Ureter (tissue), 1 donor: ENCODE measurements at places on chromosomes 5 and 9.

DNA sequence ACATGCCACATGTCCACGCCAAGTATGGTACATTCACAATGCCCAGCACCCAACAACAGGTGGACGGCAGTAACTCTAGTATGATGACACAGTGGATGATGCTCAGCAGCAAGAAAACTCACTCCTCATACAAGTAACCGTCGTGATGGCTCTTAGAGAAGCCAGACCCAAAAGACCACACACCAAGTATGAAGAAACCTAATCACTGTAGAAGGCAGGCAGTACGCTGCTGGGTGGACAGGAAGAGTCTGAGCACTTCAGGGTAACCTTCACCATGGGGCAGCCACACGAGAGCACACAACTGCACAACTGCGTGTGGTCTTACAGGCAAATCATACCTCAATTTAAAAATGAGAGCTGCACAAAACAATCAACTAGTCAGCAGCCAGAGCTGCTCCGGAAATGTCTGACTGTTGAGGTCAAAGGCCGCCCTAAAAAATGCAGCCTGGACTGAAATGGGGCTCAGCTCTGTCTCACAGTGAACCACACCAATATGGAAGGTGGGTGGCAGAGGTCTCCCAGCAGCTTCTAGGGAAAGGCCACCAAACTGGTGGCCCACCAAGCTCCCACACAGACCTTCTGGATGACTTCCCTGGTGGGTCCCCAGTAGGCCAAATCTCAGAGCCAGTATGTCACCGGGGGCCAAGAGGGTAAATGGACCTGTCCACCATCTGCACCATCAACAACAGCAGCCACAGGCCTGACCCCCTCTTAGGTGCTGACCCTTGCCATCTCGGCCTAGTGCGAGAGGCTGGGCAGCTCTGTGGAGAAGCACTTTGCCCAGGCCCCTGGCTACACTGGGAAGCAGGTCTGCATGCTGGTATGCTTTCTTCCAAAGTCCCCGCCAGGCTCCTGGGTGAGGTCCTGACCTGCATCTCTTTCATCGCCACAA, 17.8 kb downstream of the BICD2 start:
- DNase-seq: no peak

DNA sequence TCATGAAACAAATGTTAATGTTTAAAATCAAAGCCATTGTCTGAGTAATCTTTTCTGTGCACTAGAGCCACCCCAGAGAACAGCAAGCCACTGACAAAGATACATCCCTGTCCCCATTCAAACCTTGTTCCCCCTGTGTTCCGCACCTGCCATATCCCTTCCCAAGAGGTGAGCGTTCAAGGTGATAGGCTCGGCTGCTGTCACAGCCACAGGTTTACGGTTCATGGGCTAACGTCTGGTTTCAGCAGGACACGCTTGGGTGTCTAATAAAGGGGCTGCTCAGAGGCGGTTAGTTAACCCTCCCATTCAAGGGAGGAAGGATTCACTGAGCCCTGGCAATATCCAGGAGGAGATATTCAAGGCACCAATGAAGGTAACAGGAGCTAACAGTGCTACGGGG, 24.5 kb upstream of the LAMC3 start:
- DNase-seq: no peak

DNA sequence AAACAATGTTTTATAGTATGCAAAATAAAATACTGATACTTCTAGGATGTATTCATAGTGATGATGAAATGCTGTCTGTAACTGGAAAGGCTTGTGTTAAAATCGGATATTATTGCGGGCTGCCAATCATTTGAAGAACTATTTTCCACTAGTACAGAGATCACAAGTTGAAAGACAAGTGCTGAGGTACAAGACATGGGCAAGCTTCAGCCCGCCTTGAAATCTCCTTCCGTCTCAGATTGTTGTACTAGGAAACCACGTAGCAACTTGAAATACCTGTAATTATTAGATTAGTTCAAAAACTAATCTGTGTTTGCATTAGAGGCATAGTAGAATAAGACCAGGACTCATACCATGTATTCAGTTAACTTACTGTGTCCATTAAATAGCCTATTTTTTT, 218.2 kb downstream of the ARHGEF28 start:
- no peak for DNase-seq

DNA sequence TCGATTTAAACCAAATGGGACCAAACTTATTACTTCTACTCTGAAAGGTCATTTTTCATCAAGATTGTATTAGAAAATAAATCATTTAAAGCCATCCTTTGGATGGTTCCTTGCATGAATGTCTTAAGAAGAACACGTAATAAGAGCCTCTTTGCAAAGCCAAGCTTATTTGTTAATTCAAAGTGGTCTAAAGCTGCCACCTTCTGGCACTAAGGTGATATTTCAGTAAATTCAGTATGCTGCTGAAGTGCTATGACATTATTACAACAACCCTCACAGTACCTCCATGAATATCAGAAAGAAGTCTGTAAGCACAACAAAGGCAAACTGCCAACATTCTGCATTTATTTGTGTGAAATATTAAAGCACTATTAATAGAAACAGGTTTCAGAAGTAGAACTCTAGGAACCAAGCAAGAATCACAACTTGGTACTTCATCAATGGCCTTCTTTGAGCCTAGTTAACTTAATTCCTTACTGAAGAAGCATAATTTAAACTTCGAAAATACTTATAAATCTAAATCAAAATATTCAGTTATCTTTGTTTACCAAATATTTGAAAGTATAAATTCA, 53.1 kb upstream of the TYRP1 start:
- no peak for DNase-seq

DNA sequence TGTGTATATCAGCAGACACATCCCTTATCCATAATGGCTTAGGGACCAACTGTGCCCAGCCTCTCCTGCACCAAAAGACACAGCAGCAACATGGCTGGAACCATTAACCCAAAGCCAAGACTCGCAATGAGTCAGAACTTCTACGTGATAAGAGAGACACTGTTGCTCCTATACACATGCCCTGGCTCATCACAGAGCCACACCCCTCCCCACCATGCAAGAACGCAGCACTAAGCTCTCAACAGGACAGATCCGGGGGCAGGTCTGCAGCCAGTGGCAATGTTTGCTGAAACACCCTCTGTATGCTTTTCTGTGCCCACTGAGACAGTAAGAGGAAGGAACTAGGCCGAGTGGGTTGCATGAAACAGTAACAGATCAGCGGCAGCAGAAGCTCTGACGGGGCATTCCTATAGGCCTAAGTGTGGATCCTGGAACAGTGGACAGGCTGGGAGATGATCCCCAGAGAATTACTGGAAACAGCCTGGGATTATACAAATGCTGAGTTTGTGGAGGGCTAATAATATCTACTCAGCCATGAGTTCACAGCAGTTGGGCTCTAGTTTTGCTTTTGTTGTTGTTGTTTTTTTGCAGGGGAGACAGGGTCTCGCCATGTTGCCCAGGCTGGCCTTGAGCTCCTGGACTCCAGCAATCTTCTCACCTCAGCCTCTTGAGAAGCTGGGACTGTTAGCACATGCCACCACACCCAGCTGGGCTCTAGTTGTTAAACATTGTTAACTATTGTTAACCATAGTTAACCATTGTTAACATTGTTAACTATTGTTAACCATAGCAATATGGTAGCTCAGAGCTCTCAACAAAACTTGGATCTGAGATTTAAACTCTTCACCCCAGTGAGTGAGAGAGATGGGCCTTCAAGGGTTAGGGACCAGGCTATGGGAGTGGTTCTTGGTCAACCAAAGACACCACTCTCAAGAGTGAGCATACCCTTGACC, 41.0 kb downstream of the B4GALT1 start:
- no peak for DNase-seq

DNA sequence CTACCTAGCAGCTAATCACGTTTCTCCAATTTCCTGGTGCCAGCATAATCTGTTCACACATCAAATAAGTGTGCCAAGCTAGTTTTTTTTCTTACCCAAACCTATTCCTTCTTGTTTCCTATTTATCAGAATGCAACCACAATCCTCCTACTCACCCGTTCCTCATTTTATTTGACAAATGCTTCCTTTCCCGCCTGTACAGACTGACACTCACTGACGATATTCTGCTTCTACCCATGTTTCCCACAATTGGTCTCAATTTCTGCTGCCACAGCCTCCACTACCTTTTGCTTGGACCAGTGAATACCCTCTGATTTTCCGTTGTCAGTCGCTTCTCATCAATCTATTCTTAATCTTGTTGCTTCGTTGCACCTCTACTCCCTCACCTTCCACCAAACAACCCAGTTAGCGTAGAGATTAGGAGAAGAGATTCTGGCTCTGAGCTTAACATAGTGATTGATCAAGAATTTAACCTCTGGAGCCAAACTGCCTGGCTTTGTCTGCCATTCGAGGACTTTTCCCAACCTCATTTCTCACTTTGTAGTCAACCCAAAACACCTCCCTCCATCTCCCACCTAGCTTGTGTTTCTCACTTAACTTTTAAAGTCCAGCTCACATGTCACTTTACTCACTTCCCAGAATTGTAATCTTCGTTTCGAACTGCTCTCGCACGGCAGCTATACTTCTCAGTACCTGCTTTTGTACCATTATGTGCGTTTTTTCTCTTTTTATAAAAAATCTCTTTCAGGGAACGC, 729 bp upstream of the TMEM38B start:
- DNase-seq: no peak

GRCh38 chr5:44225231-44226160, 163.7 kb downstream of the FGF10 start:
- no peak for DNase-seq

GRCh38 chr5:19802686-19803085, 185.3 kb downstream of the CDH18 start:
- DNase-seq: no peak

DNA sequence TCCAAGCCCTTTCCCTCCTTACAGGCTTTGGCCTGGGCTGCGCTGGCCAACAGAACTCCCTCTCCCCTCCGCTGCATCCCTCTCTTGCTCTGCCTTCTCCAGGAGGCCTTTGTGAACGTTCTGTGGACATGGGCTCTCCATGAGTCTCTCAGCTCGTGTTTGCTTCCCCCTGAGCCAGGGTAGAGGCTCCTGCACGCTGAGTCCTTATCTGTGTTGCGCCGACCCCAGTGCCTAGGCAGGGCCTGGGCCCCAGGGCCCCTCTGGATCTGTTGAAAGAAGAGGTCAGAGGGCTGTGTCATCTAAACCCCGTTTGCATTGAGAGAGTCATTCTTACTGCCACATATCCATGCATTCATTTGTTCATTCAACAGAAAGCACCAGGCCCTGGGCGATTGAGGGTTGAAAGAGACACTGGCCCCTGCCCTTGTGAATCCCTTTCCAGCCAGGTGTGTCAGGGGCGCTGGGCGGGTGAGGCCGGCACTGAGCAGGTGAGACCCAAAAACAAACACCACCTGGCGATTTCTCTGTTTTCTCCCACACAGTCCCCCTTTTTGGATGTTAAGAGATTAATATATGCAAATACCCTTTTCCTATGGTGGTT, 111.2 kb upstream of the IER5L start:
- DNase-seq: peak; percentile 37

- DNase-seq: peak; percentile 73
These were observed 2.2 kb downstream of the PCDH1 start for GRCh38 chr5:141875795-141876627.

GRCh38 chr5:172567843-172568242, 73.2 kb upstream of the NEURL1B start:
- no peak for DNase-seq

DNA sequence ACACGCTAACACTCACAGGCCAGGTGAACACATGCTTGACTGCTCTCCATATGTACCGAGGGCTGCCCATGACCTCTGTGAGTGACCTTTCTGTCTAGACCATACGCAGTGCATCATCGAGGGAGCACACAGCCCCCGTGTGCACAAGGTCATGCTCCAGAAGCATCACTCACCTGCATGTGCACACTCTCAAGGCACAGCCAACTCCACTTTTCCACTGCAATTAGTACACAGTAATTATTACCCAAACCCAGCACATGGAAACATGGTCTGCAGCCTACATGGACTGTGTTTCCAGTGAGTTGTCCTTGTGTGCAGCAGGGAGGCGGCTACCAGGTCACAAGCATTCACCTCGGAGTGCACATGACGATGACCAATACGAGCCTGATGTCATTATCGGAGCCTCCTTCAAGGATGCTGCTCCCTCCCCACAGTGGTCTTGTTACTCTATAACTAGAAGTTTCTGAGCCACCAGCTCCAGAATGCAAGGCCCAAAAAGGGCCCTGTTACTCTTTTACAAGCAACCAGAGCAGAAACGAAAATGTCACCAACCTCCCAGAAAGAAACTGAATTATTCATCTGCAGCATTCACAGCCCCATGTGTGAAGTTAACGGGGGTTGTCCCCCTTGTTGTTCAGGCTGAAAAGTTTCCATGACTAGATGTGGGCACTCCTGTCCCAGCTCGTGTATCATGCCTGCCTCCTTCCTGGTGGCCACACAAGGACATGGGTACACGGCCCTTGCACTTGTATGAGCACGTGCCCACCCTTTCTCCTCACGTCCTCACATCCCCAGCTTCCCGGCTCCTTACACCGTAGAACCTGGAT, 31.2 kb downstream of the SEMA4D start:
- DNase-seq: no peak

- DNase-seq: no peak
These were observed 120.4 kb upstream of the FST start for GRCh38 chr5:53359916-53360517.

DNA sequence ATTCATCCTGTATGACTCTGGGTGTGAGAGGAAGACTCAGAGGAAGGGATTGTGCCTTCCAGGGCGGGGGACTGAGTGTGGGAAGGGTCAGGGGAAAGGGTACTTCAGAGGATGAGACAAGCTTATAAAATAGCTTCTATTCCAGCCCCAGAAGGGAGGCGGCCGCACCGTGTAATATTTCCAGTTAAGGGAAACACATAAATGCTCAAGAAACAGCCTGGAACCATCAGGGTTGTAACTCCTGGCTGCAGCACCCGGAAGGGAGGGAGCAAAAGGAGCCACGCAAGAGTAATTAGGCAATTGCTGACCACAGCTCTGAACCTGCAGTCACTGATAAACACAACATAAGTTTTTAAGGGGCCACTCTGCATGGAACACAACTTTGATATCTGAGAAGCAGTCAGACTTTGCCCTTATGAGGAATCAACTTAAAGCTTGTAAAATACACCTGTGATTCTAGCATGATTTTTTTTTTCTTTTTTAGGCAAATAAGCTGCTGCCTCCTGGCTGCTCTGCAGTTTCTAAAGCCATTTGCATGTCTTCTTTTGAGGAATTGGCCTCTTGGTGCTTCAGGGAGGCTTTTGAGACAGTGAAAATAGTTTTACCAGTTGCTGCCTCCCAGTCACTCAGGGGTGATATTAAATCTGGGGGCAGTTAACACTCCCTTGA, 382.7 kb downstream of the ENC1 start:
- peak; percentile 73 for DNase-seq

- DNase-seq: no peak
These were observed 160.1 kb upstream of the DAB2 start for GRCh38 chr5:39584927-39585326.

DNA sequence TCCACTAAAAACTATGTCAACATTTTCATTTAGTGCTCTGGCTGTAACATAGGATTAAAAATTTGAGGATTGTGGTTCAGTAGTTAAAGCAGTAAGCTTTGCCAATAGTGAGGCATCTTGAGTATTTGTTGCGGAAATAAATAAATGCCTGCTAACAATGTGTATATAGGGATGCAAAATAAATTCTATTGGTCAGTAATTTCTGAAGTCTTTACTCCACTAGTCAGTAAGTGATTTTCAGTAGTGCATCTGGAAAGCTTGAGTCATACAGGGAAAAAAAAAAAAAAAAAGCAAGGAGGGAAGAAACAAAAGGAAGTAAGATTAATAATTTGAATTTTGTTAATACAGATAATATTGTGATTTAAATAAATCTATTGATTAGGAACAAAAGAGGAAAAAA, 21.0 kb downstream of the NIPBL start:
- DNase-seq: no peak

- DNase-seq: no peak
These were observed 403.7 kb upstream of the ZNF608 start for GRCh38 chr5:125150041-125150669.

- DNase-seq: no peak
These were observed 911 bp upstream of the PIK3R1 start for GRCh38 chr5:68214482-68215207.
